Stimulated activated CD4-positive, alpha-beta T cell treated with anti-CD3 and anti-CD28 coated beads, Interleukin-1b, Interleukin-23, amount 100 ng/mL, for 48 hours (primary cell): ENCODE measurements at places on chromosomes 12 and 14.

DNA sequence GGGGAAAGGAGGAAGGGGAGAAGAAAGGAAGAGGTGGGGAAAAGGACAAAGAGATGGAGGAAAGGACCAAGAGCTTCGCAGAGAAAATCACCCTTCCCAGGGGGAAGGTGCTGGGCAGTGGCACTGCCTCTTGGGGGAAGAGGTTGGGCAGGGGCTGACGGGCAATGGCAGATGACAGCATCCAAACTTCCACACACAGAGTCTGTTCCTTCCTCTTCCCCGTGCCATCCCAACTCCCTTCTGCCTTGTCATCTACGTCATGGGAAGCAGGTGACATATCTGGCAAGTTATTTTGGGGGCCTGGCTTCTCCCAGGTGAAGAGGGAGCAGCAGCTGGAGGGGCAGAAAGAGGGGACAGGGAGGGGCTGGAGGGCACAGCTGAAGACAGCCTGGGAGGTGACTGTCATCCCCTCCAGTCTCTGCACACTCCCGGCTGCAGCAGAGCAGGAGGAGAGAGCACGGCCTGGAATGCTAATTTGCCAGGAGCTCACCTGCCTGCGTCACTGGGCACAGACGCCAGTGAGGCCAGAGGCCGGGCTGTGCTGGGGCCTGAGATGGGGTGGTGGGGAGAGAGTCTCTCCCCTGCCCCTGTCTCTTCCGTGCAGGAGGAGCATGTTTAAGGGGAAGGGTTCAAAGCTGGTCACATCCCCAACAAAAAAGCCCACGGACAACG is 43.9 kb upstream of the IQSEC3 start:
- DNase-seq = no peak

- DNase-seq = no peak
Observed at GRCh38 chr12:41011939-41012338, 176.2 kb upstream of the PDZRN4 start.

DNA sequence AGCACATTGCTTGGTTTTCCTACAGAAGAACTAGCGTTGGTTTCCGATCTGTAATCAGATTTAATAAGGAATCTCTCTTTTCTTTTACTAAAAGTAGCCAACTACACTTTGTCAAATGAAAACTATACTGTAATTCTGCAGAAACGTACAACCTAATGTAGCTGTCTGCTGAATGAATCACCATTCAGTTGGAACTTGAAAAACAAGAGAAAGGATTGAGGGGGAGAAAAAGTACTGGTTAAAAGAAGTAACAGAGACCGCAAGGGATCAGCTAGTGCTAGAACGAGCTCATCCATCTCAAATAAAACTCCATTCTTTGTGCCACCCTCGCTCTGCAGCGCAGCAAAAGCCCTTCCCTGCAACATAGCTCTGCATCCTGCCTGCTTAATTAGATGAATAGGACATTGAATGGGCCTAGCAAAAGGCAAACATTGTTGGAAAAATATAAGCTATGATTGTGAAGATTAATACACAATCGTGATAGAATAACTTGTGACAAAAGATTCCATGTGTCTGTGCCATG is 2.6 kb downstream of the GARIN2 start:
- DNase-seq = no peak

DNA sequence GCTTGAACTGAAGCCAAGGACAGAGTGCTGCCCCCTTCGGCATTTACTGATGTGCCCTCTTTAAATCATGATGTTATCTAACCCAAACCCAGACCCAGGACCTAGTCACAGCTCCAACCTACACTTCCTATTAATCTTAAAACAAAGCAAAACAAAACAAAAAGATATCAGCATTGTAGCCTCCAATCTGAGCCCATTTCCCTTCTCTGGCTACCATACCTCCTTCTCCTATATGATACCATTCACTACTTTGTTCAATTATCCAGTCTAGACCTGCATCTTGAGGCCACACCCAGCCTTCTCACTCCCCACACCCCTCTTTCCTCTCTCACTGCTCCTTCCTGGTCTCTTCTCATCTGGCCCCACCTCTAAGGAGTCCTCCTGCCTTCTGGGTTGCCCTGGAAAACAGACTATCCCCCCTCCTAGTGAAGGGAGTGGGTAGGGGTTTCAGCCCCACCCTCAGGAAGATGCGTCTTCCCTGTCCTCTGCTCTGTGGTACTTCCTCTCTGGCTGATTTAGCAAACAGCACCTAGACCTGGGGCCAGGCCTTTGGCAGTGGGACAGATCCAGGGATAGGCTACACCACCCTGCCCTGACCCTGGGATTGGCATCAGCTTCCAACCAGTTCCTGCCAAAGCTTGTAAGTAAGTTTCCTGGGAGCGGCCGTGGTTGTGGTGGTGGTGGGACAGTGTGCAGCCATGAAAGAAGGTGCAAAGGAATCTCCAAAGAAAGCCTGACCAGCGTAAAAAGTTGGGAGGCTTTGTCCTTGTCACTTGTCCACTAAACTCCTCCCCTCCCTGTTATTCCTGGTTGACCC is 3.3 kb downstream of the LTB4R start:
- no peak for DNase-seq

DNA sequence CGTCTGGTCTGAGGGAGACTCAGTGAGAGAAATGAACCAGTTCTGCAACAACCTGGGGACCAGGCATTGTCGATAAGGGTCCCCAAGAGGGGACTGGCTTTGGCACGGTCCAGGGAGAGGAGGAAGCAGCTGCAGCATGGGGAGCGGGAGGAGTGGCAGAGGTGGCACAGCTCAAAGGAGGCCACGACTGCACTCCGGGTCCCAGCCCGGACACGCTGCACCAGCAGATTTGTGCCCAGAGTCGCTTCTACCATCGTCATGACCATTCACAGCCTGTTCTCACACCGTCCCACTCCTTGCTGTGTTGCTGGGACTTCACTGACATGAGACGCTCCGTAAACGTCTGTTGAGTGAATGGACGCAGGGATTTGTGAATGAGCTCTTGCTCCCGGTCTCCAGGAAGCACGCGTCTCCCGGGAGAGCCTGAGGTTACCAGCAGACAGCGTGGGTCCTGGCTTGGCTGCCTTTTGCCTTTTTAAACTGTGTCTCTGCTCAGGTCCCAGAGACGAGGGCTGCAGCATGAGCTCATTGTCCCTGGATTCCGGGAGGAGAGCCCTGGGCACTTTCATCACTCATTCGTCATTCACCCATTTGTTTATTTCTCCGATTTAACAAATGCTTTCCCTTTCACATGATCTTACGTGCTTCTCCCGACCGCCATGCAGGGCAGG is 137.0 kb downstream of the PIWIL1 start:
- DNase-seq = no peak

DNA sequence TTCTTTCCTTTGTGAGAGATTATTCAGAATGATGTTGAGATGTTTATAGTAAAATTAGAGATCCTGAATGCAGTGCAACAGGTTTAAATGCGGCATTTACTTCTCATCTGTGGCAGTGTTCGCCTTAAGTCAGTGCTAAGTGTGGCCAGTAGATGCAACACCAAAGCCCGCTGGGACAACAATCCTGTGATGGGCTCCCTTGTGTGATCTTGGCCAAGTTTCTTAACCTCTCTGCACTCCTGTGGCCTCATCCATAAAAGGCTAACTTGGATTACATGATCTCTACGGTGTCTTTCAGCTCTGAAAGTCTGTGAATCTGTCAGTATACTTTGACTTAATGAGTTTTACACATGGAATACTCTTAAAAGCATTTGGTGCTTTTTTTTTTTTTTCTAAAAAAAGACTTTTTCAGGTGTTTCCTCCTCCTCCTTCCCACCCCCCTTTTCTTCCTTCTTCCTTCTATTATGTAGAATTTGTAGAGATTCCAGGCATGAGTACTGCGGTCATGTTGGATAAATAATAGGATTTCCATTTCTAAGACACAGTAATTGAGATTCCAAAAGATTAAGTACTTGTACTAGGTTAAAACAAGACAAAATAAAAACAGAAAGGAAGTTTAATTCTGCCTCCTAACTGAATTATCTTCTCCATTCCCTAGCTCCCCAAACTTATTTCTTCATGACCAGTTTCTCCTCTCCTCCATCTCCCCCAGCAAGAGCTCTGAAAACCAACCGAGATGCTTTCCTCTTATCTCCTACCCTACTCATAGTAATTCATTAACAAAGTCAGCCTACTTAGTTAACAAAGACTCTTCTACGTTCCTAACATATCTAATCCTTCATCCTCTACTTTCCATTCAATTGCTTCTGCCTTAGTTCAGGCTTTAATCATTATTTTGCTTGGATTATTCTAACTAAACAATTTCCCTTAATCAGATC is 42.2 kb upstream of the NAV3 start:
- DNase-seq = no peak

DNA sequence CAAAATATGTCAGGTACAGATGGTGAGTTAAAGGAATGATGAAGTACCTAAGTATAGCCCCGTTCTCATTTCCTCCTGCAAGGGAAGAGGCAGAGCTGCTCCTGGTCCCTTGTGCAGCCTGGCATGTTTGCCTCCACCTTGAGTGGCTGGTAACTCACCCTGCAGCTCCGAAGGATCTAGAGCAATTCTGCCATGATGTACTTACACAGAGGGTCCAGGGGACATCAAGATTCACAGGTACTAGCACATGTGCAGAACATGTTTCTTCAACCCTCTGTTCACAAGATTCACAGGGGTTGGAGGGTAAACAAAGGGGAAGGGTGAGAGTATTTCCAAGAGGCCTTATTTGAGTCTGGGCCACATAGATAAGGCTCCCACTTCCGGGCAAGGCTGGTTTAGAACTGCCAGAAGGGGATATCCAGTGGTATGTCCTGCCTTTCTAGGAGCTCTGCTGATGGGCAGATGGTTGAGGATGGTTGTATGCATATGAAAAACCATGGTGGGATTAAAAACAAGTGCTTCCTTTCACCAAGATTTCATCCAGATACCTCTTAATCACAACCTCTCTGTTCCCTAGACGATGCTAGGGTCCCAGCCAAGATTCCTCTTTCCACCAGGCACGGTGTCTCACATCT is 7.7 kb downstream of the DCTN2 start:
- no peak for DNase-seq

- no peak for DNase-seq
Observed at GRCh38 chr12:93733928-93734327, 56.8 kb downstream of the CRADD start.

DNA sequence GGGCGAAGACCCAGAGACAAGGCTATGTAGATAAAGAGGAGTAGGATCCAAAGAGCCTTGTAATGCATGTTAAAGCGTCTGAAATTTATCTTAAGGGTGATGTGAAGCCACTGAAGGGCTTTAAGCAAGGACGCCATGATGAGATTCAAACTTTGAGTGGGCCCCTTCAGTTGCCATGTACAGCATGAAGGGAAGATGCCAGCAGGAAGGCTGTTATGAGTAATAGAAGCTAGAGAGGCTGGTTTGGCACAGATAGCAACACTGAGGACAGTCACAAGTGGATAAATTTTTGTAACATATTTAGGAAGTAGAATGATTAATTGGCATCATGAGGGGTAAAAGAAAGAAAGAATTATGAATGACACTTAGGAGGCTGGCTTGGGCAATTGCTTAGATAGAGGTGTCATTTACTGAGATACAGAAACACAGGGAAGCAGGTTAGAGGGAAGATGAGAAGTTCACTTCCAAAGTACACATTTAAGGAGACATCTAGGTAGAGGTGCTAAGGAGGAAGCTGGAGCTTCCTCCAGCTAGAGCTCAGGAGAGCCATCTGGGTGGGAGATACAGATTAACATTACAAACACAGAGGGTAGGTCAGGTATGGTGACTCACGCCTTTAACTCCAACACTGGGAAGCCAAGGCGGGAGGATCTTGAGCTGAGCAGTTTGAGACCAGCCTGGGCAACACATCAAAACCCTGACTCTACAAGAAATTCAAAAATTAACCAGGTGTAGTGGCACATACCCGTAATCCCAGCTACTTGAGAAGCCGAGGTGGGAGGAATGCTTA is 13.7 kb downstream of the ATG2B start:
- no peak for DNase-seq

GRCh38 chr12:101323255-101323654 is 43.4 kb downstream of the UTP20 start:
- no peak for DNase-seq

- DNase-seq = no peak
Observed at GRCh38 chr14:86802726-86803125, 1190.3 kb downstream of the GALC start.

- DNase-seq = no peak
Observed at GRCh38 chr14:68462683-68463082, 330.2 kb downstream of the ZFP36L1 start.

DNA sequence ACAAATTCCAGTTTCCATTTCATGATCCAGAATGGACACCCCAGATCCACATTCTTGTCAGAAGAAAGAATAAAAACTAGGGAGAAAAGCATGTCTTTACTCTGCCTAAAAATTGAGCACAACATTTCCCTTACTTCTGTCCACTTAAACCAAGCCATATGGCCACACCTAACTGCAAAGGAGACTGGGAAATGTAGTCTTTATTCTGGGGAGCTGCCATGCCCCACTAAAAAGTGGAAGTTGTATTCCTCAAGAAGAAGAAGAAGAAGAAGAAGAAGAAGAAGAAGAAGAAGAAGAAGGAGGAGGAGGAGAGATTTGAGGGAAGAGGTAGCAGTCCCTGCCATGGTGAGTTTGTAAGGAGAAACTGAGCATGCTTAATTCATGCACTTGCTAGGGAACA is 84.5 kb downstream of the GPR65 start:
- DNase-seq = no peak

- no peak for DNase-seq
Observed at GRCh38 chr12:9134981-9135628, 19.4 kb upstream of the A2M start.

GRCh38 chr14:89302396-89302950 is 114.6 kb downstream of the FOXN3 start:
- no peak for DNase-seq

DNA sequence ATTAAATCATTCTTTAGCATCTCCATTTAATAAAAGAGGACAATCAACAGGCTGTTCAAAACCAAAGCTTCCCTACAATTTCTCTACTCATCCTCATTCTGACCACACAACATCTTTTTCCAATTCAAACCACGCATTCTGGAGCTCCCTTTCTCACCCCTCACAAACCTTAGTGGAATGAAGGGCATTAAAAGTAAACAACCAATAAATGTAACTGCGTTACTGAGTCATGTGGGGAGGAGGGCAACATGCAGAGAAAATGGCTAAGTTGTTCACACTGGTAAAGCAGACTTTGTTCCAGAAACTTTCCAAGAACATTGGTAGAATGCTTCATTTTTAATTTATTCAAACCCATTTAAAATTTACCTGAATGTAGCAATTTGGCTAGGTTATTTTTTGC is 19.6 kb downstream of the SOX5 start:
- DNase-seq = no peak
